Osteocyte (in vitro differentiated cells): ENCODE measurements at places on chromosomes 2 and 18. TPM values are rescaled to one million over a fixed set of nuclear protein-coding genes. Genes with fewer than 3 reads are reported as not detected.

RAB27B gene
- total RNA-seq, result 1.9 and 2.1 TPM in 2 replicates

GRCh38 chr2:207464007-207464406 is 65.8 kb upstream of the CREB1 start:
- DNase-seq, result no peak

GRCh38 chr18:55078303-55078932 is 119.2 kb upstream of the CCDC68 start:
- DNase-seq, result no peak

ZNF396 gene
- 1.9 and 2.2 TPM in 2 replicates for total RNA-seq

- DNase-seq, result no peak
These were observed 242.0 kb upstream of the LYPD1 start for GRCh38 chr2:132911726-132912724.

DNA sequence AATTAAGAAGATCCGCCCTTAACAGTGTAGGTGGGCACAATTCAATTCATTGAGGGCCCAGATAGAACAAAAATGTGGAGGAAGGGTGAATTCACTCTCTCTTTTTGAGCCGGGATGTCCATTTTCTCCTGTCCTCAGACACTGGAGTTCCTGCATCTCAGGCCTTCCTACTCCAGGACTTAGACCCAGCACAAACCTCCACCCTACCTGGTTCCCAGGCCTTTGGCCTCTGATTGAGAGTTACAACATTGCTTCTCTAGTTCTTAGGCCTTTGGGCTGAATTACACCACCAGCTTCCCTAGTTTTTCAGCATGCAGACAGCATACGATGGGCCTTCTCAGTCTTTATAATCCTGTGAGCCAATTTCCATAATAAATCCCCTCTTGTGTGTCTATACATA is 87.8 kb upstream of the TMEM17 start:
- no peak for DNase-seq

GRCh38 chr18:8397034-8397433 is 212.2 kb upstream of the RAB12 start:
- no peak for DNase-seq

AOX1 gene
- total RNA-seq, result 0.97 and 1.7 TPM in 2 replicates

GRCh38 chr2:21262426-21262940 is 138.7 kb downstream of the TDRD15 start:
- DNase-seq, result peak; percentile 56

DNA sequence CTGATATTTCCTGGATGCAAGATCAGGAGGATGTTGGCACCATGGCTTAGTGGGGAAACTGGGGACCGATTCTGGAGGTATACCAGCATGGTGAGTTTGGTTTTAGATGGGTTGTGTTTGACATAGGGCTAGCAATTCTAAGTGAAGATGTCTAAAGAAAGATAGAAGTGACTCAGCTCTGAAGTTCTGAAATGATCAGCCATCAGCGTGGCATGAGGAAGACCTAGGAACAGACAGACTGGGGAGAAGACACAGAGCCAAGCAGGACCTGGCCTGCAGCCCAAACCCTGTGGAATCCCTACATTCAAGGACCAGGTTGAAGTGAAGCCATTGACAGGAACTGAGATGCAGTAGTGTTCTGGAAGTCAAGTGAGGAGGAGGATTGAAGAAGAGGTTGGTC is 39.8 kb downstream of the HRH4 start:
- DNase-seq, result no peak

SLC38A11 gene
- total RNA-seq, result not detected in 2 replicates

DNA sequence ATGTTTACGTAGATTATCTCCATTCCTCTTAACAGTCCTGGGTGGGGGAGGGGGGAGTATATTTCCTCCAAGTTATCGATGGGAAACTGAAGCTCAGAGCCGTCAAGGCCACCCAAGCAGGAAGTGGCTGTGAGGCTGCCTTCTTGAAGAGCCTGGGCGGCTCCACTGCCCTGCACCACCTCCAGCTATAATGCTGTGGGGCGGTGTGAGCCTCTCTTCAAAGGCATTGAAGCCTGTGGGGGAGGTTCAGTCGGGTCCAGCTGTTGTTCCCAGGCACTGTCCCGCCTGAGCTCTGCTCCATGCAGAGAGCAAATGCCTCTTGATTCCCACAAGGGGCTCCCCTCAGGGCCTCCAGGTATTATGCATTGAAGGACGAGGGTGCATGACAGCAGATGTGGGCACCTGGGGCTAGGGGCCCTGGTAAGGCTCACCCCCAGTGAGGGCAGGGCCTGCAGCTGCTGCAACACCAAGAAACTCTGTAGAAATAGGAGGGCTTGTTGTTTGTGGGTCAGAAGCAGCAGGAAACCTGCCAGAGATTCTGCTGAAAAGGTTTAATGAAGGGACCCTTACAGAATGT is 29.5 kb upstream of the LAPTM4A start:
- DNase-seq, result no peak

AGPS gene
- 34.3 and 38.0 TPM in 2 replicates for total RNA-seq

NDUFS1 gene
- total RNA-seq, result 90.5 and 97.2 TPM in 2 replicates

GRCh38 chr18:51275712-51276476 is 78.4 kb upstream of the MEX3C start:
- peak; percentile 87 for DNase-seq

DNA sequence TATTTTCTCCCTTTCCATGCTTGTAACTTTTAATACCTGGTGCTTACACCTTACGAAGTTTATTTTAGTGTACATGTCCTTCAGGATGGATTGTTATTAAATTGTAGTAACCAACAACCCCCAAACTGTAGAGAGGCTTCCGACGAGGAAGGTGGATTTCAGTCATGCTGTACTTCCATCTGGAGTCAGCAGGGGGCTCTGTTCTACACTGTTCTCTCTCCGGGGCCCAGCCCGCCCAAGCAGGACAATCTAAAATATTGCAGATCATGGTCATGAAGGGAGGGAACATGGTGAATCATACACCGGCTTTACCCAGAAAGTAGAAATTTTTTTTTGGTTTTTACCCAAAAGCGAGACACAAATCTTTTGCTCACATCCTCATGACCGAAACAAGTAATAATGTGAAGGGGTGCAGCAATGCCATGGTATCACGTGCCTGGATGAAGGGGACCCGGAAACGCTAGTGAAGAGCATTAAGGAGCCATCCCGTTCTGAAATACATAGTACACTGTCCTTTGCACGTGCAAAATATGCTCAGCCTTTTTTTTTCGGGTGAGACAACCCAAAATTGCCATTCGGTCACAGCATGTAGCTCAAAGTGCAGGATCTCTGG is 884.8 kb downstream of the EPHA4 start:
- DNase-seq, result peak; percentile 87

FEV gene
- not detected in 2 replicates for total RNA-seq

DNA sequence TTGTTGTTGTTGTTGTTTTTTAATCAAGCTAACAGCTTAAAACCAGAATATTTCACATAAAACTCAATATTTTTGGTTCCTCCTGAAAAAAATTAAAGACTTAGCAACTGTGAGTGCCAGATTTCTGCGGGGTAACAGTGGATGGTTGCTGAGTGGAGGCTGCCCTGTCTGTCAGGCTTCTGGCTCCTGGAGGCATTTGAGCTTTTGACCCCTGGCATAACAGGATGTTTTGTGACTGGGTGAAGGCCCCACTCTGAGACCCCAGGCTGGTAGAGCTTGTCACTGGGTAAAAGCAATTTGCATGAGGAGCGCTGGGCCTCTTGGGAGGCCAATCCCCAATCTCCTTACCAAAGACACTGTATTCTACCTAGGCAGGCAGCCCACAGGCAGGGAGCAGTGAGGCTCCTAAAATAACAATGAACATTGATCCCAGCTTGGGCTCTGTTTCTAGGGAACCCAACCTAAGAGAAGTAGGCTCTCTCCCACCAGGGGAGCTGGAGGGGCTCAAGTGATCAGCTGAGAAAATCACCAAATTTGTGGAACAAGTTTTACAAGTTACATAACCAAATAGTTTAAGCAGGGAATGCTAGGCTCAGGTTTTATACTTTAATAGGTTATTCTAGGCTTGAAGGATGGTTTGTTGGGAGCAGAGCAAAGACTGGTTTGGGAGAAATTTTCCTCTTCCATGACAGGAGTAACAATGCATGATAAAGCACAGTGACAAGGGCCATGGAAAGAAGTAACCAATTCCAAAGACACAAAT is 5.9 kb upstream of the SPRED2 start:
- no peak for DNase-seq

DNA sequence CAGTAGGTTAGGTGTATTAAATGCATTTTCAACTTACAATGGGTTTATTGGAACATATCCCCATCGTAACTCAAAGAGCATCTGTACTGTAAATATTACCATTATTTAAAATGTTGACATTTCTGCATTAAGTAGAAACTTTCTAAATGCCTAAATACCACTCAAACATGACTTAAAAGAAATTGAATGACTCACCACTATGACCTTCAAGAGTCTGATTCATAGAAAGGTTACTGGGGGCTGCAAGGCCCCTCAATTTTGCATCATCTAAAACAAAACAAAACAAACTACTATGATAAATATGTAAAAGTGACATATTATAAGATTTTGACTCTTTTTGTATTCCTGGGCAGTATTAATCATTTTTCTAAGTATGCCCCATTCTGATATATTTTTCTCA is 7.6 kb downstream of the WDR35 start:
- no peak for DNase-seq
